Erythroblast (primary cell): ENCODE measurements at places on chromosomes 2 and 18.

DNA sequence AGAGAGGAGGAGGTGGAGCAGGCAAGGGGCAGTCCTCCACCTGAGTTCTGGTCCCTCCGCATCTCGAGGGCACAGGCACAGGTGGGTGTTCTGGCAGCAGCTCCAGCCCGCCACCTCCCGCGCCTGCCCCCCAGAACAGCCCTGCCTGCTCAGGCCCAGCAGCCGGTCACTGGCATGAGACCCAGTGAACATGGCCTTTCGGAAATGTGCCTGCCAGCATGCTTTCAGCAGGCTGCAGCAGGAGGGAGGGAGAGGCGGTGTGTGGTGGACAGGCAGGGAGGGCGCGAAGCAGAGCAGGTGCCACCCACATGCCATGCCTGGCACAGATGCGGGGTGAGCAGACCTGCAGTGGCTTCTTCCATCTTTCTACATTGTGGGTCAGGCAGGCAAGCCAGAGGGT, 3.4 kb upstream of the OR6B3 start:
- DNase-seq, result no peak

- DNase-seq, result no peak
These were observed 512.1 kb upstream of the SYT4 start for GRCh38 chr18:43789234-43790000.

GRCh38 chr2:69535817-69536241, 98.6 kb upstream of the NFU1 start:
- no peak for DNase-seq

GRCh38 chr18:39272230-39272629, 1706.6 kb upstream of the CELF4 start:
- no peak for DNase-seq

- DNase-seq, result no peak
These were observed 246.8 kb downstream of the RAD51AP2 start for GRCh38 chr2:17271416-17271815.

GRCh38 chr18:44599412-44599811, 81.3 kb upstream of the SETBP1 start:
- no peak for DNase-seq

GRCh38 chr2:241105641-241106040, 3.6 kb upstream of the MTERF4 start:
- DNase-seq, result no peak

GRCh38 chr2:233828546-233829192, 25.7 kb downstream of the HJURP start:
- no peak for DNase-seq

- DNase-seq, result no peak
These were observed 380.2 kb downstream of the HRH4 start for GRCh38 chr18:24840640-24841039.

DNA sequence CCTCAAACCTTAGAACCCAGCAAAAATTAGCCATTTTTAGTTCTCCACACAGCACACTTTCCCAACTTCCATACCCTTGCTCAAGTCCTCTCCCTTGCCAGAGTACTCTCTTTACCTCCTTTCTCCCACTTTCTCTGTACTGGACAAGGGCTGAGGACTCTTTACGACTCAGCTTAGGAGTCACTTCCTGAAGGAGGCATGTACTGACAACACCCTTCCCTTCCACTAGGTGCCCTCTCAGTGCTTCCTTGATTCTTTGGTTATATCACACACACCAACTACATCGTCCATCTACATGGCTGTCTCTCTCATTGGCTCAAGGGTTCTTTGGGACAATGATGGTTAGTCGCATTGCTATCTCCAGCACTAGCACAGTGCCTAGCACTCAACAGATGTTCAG, 5.2 kb upstream of the C18orf63 start:
- DNase-seq, result peak; percentile 35

DNA sequence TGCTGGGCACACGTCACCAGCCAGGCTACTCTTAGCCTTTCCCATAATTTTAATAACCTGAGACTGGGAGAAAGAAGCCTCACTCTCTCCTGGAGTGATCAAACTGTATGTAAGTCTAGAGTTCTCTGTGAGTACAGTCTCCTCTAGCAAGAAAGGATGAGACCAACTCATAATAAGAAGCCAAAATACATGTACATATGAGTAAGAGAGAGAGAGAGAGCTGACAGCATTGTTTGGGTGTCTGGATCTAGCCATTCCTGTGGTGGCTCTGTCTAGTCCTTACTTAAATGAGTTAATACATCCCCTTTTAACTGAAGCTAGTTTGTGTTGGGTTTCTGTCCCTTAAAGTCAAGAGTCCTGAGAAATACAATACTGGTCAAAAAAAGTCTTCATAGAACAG, 26.0 kb upstream of the ANXA4 start:
- no peak for DNase-seq

GRCh38 chr2:230902180-230902899, 22.7 kb downstream of the GPR55 start:
- peak; percentile 62 for DNase-seq

GRCh38 chr2:102063941-102064678, 72.3 kb downstream of the IL1R2 start:
- DNase-seq, result peak; percentile 96

GRCh38 chr2:152505495-152505906, 170.5 kb downstream of the FMNL2 start:
- DNase-seq, result peak; percentile 26

DNA sequence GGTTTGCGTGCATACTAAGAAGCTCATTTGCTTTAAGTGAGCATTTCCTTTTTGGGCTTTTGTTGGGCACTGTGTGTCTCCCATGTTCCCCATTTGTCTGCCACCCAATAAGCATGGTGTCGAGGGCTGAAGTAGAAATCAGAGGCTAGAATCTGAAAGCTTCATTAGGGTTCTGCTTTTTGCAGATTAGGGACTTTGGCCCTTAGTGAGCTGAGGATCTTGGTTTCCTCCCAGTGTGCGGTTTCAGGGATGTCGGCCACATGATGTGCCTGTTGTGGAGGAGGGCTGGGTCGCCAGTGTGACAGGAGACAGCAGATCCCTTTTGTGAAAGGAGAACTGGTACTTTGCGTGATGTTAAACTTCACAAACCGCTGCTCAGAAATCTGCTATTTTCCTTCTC, 41.1 kb downstream of the PLEKHB2 start:
- no peak for DNase-seq

GRCh38 chr18:79644666-79645057, 34.9 kb upstream of the CTDP1 start:
- DNase-seq, result no peak

DNA sequence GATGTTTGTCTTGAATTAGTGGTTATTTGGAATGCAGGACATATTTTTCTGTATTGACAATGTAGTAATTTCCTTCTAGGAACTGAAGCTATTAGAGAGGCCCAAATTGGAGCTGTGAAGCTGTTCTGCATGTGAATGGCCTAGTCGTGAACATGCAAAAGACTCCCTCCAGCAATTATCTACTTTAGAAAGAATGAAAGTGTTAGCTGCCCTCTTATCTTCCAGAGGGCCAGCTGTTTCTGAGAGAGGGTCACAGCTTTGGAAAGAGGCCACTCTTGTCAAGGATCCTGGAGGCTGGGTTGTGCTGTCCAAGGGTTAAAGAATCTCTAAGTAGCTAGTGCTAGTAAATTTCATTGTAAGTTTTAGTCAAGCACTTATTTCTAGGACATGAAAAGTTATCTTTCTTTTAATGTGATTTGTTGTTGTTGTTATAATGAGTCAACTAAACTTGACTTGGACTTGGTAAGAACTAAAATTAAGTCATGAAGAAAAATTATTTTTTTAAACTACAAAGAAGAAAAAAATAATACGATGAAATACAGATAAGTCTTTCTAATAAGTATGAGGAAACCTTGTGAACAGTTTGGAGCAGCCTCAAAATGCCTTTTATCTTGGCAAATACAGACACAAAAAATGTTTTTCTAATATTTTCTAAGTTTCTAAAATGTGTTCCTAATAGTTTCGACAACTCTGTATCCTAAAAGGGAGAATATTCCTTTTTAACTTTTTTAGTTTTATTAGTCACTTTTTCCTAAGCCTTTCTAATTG, 36.8 kb downstream of the DPP4 start:
- no peak for DNase-seq

DNA sequence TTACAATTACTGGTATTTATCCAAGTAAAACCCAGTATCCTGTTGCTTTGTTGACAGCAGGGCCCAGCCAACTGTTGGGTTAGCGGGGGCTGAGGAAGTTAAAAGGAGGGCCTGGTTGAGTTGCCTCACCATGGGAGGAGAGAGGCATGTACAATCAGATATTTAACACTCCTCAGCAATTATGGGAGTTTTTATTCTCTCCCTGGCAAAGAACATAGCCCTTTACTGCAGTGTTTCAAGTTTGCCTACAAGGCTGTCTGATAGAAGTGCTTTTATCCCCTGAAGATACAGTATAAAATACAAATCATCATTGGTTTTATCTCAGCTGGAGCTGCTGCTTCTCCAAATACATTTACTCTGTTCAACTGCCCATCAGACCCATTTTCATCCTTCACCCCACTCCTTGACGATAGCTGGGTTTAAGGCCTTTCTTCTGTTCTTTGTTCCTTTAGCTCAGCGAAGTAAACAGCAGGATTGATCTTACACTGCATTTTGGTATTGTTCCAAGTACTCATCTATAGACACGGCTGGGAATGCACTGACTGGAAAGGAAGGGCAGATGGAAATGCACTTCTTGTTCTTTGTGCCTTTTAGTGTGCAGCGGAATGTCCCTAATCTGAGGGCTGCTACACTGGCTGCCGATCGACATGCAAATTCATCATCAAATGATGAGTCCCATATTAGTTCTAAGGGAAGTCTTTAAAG, 402.5 kb upstream of the SPRED2 start:
- DNase-seq, result no peak

GRCh38 chr2:43131890-43132682, 94.3 kb downstream of the ZFP36L2 start:
- DNase-seq, result no peak

DNA sequence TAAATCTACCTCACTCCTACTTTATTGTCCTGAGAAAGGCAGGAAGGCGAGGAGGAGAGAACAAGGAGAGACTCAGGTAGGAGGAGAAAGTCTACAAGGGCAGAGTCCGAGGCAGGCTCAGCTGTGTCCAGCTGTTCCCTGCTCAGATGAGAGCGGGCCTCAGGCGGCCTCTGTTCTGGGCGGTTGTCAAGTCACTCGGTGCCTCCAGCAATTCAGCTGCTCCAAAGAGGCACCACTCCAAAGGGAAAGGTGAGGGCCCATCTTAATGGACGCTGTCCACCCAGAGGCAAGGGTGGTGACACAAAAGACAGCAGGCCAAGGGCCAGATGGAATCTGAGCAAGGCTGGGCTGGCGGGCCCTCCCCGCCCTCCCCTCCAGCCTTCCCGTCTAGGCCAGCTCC, 101.4 kb upstream of the EPAS1 start:
- DNase-seq, result no peak

DNA sequence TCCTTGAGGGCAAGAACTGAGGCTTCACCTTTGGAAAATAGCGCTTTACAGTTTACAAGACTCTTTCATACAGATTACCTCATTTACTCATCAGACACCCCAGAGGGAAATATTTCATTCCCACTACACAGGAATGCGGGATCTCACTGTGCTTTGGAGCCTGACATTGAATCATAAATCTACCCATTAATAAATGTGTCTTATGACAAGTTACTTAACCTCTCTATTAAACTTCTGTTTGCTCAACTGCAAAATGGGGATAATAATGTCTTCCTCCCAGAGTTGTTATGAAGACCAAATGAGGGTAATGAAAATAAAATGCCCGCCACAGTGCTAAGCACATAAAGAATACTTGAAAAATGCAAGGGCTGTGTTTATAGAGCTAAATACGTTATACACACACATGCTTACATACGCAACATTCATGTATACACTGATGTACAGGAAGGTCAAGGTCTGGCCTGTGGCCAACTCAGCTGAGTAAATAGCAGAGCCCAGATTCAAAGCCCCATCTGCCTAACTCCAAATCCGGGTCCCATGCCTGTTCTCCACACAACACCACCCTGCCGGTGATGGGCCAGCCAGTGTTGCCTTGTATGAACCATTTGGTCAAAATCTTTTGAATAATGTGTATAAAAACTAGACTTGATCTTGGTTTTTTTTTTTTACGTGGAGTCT, 77.8 kb upstream of the STPG4 start:
- DNase-seq, result no peak

- no peak for DNase-seq
These were observed 766.9 kb upstream of the ZEB2 start for GRCh38 chr2:145286716-145287275.

DNA sequence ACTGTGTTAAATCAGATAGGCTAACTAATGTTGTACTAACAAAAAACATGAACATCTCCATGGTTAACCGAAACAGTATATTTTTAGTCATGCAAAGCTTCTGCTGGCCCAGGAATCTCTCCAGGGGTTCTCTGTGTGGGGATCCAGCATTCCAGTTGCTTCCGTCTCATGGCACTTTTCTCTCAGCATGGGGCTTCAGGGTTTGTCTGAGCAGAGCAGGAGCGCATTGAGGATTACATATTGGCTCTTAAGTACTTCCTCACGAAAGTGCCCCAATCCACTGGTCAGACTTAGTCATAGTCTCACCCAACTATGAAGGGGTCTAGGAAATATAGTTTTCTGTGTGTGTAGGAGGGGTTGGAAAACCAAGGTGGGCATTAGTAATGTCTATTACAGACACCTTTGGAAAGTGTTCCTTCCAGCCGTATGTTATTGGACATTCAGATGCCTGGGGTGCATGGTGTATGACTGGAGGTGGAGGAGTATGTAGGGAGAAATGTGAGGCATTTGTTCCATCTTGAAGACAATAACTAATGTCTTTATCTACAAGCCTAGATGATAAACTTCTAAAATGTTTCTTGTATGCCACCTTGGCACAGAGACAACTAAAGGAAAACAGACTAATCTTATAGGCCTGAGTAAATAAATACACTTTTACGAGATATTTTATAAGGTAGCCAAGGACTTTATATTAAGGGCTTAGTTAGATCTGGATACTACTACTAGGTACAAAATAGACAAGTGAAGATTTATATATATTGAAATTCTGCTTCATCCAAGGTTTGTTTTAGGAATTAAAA, 123.8 kb upstream of the ZEB2 start:
- no peak for DNase-seq

- no peak for DNase-seq
These were observed 167.1 kb upstream of the KYNU start for GRCh38 chr2:142710336-142710735.

- DNase-seq, result peak; percentile 49
These were observed 2.1 kb upstream of the OTX1 start for GRCh38 chr2:63048367-63049171.
